Thymus (tissue), 14 donors: ENCODE measurements at places on chromosomes 3 and 15.

DNA sequence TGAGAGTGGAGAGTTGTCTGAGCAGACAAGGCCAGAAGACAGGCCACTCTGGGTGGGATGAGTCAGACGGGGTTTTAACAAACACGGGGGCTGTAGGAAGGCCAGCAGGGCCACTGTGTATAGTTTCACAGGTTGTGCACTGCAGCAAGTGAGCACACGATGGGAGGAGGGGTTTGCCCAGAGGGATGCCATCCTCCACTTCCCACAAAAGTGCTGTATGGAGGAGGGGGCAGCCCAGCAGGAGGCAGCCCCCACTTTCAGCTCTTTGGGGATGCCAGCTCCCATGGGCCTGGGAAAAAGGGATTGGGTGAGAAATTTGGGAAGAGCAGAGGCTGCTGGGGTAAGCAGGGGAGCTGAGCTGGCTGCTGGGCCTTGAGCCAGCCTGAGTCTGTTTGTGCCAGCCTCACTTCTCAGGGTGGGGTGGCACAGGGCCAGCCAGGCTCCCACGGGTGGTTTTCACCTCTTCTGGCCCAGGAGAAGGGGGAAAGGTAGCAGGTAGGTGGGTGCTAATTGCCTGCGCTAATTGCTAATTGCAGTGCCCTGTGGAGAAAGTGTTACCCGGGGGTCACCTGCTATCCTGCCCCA lies 6.7 kb downstream of the ZBTB47 start:
- no peak for DNase-seq

GRCh38 chr3:21484828-21485144 lies 266.2 kb downstream of the ZNF385D start:
- no peak for DNase-seq

DNA sequence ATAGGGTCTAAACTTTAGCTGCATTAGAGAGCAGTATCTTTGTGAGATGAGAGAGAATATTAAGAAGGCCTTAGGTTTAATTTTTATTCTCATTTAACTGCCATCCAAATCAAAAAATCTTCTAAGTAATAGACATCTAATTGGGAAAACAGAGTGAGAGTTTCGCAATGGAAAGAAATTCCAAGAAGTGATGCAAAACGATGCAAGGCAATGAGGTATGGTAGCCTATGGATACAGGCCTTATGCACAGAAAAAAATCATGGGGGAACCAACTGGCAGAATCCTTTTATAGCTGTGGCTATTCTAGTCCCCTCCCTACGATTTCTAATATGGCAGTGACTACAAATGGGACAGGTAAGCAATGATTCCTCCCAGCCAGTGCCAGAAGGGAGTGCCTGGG lies 225.9 kb downstream of the GREM1 start:
- no peak for DNase-seq

GRCh38 chr3:172391592-172392302 lies 56.5 kb downstream of the GHSR start:
- DNase-seq, result no peak

DNA sequence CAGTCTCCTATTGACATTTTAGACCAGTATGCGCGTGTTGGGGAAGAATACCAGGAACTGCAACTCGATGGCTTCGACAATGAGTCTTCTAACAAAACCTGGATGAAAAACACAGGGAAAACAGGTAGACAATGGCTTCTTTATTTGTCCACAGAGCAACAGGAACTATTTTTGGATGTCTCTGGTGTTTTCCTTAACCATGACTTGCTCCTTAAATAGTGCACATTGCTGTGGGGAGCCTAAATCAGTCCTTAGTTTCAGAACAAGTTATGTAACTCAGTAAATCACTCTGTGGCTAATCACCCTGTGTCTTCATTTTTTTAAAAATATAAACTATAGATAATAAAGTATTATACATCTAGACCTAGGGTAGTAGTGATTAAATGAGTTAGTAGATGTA lies 383.7 kb downstream of the FEZF2 start:
- DNase-seq, result no peak

GRCh38 chr3:156762631-156763185 lies 63.4 kb upstream of the LEKR1 start:
- DNase-seq, result no peak

- DNase-seq, result no peak
Measured at GRCh38 chr15:33074212-33074611, 120.3 kb downstream of the FMN1 start.

DNA sequence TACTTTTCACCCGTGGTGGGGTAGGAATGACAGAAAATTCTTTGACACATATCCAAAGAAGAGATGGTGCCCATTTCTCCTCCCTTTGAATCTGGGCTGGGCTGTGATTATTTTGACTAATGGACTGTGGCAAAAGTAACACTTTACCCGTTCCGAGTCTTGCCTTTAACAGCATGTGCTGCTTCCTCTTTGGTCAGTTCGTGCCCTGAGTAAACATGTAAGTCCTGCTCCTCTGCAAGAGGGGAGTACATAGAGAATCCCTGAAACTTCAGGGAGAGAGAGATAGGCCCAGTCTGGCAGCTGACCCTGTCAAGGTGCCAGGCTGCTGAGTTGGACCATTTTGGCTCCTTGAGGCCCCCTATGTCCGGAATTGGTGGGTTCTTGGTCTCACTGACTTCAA lies 243.1 kb downstream of the EPHB1 start:
- no peak for DNase-seq

- DNase-seq, result no peak
Measured at GRCh38 chr15:61983081-61983480, 77.2 kb downstream of the VPS13C start.

GRCh38 chr3:155242342-155242741 lies 51.1 kb downstream of the STRIT1 start:
- DNase-seq, result no peak

- DNase-seq, result no peak
Measured at GRCh38 chr3:168834558-168834957, 738.8 kb upstream of the GOLIM4 start.

DNA sequence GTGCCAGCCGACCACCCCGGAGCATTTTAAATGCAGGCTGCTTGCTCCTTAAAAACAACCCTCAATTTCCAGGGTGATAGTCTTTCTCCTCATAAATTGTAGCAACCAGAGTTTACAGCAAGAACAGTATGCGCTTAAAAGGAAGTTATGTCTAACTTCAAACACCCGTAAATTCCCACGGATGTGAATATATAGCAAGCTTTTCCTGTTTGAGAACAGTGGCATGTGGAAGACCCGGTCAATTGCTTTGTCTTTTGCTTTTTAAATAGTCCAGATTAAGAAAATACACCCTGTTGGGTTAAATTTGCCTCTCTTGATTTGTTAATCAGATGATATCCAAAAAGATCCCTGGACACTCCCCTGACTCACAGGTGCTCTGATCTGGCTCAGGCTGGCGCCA lies 20.8 kb downstream of the MRPS25 start:
- DNase-seq, result no peak

DNA sequence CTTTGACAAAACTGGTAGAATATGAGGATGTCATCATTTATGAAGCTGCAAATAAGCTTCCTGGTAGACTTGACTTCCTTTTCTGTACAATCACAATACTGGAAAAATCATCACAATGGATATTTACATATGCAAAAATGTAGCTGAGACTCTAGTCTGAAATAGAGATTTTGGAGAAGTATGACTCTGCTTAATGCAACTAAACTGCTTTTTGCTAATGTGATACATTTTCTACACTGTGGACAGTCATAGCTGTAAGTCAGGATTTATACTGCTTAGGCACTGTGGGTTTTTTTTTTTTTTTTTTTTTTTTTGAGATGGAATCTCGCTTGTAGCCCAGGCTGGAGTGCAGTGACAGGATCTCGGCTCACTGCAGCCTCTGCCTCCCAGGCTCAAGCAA lies 34.5 kb upstream of the ST3GAL6 start:
- DNase-seq, result no peak

DNA sequence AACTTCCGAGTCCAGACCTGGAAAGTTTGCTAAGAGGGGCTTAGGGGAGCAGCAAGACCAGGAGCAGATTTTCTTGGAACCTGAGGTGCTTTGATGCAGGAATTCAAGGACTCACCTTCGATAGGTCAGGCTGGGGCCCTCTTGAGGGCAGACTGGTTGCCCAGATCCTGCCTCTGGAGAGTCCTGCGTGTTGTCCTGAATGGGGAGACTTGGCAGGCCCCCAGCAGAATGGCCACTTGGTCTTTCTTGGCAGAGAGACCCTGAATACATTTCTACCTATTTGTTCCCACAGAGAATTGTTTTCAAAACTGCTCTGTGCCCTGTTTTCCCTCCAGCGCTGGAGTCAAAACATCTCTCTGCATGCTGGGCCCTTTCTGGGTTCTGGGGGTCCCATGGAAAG lies 4.2 kb downstream of the KLF13 start:
- no peak for DNase-seq

DNA sequence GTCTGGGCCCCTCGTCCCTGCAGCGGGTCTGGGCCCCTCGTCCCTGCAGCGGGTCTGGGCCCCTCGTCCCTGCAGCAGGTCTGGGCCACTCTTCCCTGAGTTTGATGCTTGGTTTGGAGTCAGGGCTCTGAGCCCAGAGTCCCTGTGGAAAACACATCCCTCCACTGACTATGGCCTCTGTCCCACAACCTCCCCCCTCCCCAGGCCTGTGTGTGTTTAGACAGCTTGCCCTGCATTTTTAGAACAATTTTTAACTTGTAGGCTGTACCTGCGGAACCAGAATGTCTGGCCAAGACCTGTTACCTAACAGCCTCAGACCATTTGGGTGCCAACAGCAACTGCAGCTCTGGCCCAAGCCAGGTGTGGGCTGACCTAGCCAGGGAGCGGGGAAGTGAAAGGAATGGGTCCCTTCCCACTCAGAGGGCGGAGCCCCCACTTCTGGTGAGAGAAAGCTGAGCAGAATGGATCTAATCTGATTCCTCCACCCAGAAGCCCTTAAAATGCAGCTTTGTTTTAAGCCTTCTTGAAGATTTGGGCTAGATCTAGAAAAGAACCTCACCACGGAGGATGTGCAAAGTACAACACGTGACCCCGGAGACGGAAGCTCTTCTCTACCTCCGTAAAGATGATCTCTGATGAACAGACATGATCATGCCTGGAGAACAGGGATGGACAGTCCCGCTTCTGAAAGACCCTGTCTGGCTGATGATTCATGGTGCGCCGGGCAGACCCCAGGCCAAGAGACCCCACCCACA lies 60.5 kb upstream of the TFRC start:
- DNase-seq, result no peak

- no peak for DNase-seq
Measured at GRCh38 chr3:194195611-194196010, 59.7 kb downstream of the HES1 start.

- DNase-seq, result no peak
Measured at GRCh38 chr15:100002086-100002620, 268.9 kb upstream of the LYSMD4 start.

DNA sequence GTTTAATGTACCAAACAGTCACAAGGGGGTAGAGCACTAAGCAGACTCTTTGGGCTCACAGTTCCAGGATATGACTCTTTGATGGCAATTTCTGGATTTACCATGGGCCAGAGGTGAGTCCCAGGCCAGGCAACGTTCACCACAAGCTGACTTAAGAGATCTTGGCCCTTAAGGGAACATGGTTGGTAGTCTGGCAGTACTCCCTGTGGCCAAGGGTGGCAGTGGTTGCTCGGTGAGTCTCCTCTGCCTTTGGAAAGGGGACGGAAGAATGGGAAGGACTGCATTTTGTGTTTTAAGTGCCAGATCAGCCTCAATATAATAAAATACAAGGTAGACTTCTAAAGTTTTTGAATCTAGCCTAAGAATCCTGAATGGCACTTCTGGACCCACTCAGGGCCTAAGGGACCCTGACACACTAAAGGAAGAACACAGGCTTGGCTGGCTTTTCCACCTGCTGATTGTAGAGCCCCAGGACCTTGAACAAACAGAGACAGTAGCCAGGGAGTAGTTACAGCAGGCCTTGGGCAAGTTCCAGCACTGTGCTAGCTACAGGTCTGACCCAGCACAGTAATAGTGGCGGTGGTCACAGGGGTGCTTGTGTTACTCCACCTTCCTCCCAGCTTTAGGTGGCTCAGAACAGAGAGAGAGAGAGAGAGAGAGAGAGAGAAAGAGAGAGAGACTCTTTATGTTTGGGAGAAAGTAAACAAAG lies 730.7 kb upstream of the ALCAM start:
- DNase-seq, result no peak

DNA sequence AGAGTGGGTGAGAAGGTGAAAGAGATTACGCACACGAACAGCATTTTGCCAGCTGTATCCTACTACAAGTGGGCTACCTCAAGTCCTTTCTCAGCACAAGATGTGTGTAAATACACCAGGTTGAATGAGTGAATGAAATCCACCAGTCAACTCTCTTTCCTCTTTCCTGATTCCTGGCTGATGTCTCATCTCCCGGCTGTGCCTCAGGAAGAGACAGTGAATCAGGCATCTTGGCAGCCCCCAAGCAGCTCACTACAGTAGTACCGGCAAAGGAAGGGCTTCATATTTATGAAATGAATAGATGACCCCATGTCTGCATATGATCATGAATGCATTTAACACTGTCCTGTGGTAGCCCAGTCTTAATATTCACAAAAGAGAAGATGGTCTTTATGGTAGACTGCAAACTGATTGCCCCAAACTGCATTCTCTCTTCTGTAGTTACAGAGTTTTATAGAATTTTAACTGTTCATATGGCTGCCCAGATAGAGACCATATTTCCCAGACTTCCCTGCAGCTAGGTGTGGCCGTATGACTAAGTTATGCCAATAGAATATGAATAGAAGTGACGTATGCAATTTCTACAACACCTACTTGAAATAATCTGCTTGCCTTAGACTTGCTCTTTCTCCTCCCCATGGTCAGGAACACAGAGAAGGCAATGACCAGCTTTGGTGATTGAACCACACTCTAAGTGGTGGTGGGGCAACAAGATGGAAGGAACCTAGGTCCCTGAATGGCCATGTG lies 22.7 kb downstream of the MGLL start:
- DNase-seq, result no peak
